Heart right ventricle (tissue), 16 donors: ENCODE measurements at places on chromosomes 16 and 17. TPM values are rescaled to one million over a fixed set of nuclear protein-coding genes. Genes with fewer than 3 reads are reported as not detected.

The FBXL16 gene
- not detected for total RNA-seq

- DNase-seq = no peak
Measured at GRCh38 chr17:37788526-37788925, 43.7 kb upstream of the HNF1B start.

GRCh38 chr17:27888067-27888466 lies 5.1 kb downstream of the LYRM9 start:
- no peak for DNase-seq

The PTGES3L gene
- total RNA-seq = 40.5 TPM

DNA sequence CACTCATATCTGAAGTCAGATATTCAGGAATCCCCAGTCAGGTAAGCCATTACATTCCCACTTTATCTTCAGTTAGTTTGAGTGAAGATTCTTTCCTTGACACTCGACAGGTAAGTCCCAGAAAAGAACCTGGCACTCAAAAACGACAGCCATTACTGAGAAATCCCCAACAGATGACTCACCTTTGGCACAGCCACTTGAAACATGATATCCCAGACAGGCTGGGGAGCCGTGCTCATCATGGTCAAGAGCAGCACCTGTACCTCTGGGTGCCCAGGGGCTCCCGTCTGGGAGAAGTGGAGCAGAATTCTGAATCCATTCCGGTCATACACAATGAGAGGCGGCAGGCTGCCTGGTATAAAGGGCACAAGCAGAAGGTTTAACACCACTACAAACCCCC lies 16.8 kb upstream of the COG7 start:
- no peak for DNase-seq
